ENCODE measurements at places on chromosomes 12 and 14.

DNA sequence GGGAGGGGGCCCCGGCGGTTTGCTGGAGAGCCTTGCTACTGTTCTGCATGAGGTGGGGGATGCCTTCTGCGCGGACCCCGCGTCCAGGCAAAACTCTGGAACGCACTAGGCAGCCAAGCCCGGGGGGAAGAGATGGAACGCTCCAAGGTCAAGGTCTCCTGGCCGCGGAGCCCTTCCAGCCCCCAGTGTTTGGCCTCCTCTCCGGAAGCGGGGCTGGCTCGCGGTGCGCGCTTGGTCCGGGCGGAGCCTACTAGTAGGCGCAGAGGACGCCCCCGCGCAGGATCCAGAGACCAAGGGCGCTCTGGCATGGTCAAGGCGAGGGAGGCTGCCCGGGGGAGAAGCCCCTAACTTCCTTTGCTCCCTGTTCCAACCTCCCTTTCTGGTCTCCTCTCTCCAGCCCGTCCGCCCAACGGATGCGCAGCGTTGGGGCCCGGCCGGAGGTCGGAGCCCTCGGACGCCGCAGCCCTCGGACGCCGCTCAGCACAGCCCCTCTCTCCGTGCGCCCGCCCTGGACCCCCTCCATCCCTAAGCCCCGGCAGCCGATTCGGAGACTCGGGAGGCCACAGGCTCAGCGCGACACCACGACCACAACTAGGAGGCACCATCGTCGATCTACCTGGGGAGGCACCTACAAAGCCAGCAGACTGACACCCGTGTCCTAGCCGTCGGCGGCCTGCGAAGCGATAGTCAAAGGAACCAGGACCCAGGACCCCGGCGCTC lies 669 bp upstream of the KCNK13 start:
- no peak for DNase-seq

GRCh38 chr12:79535751-79536150 lies 155.0 kb downstream of the PAWR start:
- no peak for DNase-seq

DNA sequence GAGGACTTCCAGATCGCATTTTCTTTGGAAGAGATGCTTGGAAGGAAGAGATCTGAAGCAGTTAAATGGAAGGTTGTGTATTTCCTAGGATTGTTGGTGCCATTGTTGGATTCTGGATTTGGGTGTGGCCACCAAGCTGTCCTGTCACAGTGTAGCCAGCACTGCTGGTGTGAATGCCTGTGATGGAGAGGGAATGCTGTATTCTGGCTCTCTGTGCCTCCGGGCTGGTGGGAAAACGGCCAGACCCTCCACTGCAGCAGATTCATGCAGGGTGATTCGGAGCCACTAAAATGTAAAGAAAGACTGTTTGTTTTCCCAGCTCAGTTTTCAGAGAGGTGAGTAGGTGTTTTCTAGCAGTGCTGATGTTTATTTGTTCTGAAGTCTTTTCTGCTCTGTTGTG lies 30.7 kb upstream of the MANSC4 start:
- no peak for DNase-seq

DNA sequence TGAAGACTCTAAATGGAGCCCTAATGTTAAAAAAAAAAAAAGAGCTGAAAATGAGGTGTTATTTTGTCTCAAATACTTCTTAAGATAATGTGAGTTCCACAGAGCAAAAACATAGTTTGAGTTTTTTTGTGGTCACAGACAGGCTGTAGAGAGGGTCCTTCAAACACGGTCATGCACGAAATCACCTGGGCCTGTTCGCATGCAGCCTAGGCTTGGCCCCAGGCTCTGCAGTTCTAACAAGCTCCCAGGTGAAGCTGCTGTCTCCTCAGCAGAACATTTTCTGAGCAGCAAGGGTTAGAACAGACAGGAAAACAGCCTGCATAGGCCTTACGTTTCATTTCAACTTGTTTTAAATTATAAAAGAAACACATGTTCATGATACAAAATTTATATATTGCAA lies 65.4 kb upstream of the TBPL2 start:
- DNase-seq = no peak

GRCh38 chr12:32159925-32160324 lies 53.3 kb downstream of the BICD1 start:
- DNase-seq = no peak

DNA sequence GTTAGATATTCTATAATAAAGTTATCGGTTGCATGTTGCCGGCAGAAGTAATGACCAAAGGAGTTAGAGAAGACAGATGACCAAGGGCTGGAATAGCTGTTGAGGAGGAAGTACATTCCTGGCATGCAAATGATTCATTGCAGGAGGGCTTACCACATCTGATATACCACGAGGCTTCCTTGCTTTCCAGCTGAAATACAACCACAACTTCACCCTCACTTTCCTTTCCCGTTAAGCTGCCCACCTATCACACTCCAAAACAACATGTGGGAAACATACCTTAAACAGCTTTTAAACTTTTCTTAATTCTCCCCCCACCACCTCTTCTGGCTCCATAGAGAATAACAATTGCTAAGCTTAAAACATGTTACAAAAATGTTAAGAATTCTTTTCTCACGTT lies 594.1 kb downstream of the NRXN3 start:
- no peak for DNase-seq

GRCh38 chr12:49030119-49030518 lies 11.5 kb upstream of the PRKAG1 start:
- no peak for DNase-seq

DNA sequence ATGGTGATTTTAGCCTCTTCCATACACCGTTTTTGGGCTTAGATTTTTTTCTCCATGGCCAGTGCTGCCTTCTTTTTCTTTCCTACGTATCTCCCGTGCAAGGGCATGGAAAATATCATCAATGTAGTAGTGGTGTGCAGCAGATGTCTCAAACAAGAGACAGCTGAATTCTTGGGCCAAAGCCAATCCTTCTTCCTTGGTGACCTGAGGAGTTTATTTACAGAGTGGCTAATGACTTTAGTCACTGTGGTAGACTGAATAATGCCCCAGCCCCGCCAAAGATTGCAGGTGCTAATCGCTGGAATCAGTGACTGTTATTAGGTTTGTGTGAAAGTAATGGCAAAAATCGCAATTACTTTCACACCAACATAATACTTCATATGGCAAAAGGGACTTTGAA lies 235.5 kb upstream of the NOS1 start:
- DNase-seq = no peak

- DNase-seq = no peak
Observed at GRCh38 chr14:61187196-61187905, 93.8 kb downstream of the TMEM30B start.

- peak; percentile 53 for DNase-seq
Observed at GRCh38 chr12:71636704-71637115, 26.9 kb downstream of the ZFC3H1 start.

GRCh38 chr12:126480451-126480850 lies 1415.2 kb downstream of the AACS start:
- no peak for DNase-seq

GRCh38 chr12:78671295-78671694 lies 193.3 kb upstream of the SYT1 start:
- no peak for DNase-seq

GRCh38 chr12:29743801-29744200 lies 39.9 kb downstream of the TMTC1 start:
- DNase-seq = no peak

DNA sequence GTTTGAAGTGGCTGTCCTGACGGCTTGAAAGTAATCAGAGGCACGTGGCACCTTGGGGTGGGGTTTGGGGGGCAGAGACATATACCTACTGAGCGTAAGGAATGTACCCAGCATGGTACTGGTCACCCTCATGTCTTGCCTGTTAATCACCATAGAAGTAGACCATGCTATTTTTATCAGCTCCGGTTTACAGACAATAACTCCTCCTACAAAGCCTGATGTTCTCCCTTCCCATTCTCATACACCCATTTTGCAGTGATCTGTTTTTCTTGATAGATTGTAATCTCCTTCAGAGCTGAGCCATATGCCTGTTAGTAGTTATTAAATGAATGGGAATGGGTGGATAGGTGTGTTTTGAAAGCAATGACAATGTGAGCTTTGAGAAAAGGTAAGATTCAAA lies 10.5 kb downstream of the EVL start:
- DNase-seq = no peak

GRCh38 chr12:110444455-110444854 lies 5.7 kb downstream of the ARPC3 start:
- DNase-seq = no peak

- no peak for DNase-seq
Observed at GRCh38 chr12:133227281-133227852, 8.3 kb downstream of the ANHX start.

GRCh38 chr14:104359301-104359968 lies 220.1 kb upstream of the C14orf180 start:
- DNase-seq = no peak

DNA sequence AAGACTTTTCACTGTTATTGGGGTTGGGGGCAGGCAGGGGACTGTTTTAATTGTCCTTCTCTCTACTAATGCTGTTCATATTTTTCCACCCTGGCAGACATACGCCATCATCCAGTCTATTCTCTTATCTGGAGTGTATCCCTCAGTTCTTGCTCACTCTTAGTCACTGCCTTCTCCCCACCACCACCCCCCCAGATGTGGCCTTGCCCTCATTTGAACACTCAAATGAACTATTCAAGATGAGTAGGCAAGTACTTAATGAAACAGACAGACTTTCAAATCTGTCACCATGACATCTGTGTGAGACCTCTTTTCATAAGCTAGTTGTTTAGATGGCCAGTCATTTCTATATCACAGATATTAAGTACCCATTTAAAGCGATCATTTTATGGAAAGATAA lies 10.1 kb downstream of the NUDT4 start:
- DNase-seq = no peak

DNA sequence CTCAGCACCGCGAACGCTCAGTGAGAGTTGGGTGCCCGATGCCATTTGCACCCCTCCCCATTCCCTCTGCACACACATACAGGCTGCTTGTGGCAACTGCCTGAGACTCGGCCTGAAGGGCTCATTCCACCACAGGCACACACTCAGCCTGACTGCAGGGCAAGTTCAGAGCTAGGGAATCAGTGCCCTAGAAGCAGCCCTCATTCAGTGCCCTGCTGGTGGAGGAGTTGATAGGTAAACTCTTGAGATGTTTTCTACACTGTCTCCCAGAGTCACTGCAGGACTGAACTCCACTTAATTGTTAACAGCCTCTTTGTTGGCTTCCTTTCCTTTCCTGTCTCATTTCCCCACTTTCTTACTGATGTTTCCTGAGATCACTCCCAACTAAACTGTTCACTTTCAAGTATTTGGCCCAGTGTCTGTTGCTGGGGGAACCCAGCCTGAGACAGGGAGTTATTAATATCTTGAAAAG lies 16.9 kb downstream of the PPP1R36 start:
- no peak for DNase-seq

DNA sequence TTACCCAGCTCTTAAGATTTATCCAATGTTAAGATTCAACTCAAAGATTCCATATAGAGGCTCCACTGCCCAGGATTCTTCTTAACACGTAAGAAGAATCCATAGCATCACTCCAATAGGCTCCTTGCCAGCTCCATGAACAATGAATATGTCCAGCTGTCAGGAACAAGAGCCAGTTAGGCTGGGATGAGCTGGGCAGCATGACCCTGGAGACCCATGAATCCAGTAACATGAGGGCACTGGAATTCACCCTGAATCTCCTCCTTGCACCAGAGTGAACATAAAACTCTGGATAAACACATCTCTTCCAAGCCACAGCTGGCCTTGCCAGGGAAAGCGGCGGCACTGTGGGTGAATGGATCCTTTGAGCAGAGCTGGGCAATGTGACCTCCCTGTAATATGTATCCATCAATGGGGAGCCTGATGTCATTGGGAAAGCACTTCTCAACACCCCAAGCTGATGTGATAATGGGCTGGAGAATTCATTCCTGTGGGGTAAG lies 24.4 kb upstream of the TC2N start:
- DNase-seq = no peak

- no peak for DNase-seq
Observed at GRCh38 chr12:116592731-116593130, 33.5 kb downstream of the MAP1LC3B2 start.

- no peak for DNase-seq
Observed at GRCh38 chr12:53938326-53939140, at the start of gene HOXC13. TSS of gene HOXC13 (plus strand) at chr12:53938831. CDS start at chr12:53938907, 76 bp downstream.

GRCh38 chr12:26077915-26078702 lies 46.7 kb downstream of the BHLHE41 start:
- no peak for DNase-seq

DNA sequence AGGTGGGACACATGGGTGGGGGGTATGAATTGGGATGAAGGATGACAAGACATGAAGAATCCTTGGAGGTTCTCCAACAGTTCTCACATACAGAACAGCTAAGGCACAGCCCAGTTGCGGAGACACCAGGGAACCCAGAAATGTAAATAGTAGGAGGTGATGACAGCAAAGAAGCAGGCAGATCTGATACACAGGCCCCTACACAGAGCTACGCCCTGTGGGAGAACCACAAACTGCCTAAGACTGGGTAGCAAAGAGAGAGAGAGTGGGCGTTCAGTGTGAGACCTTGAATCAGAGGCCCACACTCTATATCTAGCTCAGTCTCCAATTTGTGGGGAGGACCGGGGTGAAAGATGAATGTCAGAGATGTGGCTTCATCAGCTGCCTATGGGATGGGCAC lies 9.5 kb upstream of the NUMB start:
- DNase-seq = no peak

DNA sequence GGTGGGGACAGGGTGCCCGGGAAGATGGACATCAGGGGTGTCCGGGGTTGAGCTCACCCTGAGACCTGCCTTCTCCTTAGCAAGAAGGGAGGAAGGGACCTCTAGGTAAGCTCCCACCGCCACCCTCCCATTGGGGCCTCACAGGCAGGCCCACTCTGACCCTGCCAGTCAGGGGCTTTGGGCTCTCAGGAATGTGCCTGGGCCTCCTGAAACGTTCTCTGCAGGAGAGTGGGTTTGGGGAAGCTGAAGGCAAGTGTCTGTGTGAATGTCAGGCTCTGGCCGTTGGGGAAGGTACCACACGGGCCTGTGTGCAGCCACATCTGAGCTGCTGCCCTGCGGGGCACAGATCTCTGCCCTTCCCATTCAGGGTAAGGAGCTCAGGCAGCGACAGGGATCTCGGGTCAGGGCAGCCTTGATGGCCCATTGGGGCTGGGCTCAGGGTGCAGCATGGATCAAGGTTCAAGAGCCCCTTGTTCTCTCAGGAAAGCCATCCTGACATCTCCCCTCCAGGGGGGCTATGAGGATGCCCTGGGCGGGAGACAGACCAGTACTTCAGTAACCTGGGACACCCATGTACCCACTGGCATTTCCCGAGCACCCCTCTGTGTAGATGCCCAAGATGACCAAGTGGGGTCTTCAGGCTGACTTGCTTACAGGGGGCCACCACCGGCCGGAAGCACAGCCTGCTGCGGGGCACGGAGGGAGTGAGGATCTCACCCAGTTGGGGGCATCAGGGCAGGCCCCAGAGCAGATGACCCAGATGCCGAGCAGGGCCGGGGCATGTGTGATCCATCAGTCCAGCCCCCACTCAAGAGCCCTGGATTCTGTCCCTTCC lies 29.7 kb downstream of the FAM222A start:
- no peak for DNase-seq

- no peak for DNase-seq
Observed at GRCh38 chr12:96486751-96487613, 2.4 kb upstream of the CFAP54 start.

- DNase-seq = no peak
Observed at GRCh38 chr14:106067935-106068334, 541.6 kb downstream of the TMEM121 start.

GRCh38 chr12:132453361-132454192 lies 36.4 kb upstream of the FBRSL1 start:
- no peak for DNase-seq

- no peak for DNase-seq
Observed at GRCh38 chr12:67884596-67884995, 104.7 kb upstream of the IFNG-AS1 start.
